Daoy (cell line): ENCODE measurements at places on chromosomes 7 and 10.
A peak's percentile ranks its signal among the peaks of the same experiment; 100 is the strongest.

DNA sequence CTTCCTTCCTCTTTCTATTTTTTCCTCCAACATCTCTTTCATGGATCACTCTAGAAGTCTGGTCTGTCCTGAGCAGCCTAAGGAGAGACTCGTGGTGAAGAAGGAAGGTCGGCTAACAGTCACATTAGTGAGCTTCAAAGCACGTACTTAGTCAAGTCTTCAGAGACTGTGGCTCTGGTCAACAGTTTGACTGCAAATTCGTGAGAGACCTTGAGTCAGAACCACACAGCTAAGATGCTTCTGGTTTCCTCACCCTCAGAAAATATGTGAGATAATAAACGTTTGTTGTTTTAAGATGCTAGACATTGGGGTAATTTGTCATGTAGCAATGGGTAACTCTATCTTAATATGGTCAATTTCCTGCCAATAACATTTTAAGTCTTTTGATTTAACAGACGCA, 126.2 kb upstream of the LRRN3 start:
- no peak for DNase-seq

DNA sequence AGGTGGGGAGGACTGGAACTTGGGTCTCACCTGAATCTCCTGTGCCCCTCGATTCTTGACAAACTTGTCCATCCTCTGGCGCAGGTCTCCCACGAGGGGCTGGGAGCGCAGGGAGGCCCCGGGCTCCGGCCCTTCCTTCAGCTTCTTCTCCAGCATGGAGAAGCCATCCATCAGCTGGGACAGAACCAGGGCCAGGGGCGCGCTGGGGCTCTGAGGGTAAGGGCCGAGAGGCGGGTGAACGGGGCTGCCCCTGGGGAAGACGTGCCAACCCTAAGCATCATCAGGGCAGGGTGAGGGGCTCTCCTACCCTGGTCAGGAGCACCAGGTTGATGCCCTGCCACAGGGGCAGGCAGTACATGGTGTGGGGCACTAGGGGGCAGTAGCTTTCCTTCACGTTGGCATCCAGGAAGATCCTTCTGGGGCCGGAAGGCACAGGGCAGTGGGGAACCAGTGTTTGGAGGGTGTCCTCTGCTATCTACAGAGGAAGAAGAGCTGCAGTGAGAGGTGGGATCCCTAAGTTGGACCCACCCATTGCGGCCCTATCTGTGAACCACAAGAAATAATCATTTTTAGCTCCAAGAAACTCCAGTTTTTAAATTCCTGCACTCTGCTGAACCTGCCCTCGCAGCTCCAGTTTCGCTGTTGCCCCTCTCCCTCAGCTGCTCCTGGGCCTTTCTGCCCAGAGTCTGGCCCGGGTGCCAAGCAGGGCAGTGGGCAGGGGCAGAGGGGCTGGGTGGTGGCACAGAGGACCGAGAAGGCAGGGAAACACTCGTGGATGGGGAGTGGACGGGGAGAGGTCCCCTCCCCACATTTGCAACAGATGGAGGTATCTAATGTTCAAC, 10.8 kb upstream of the PYROXD2 start:
- peak; percentile 55 for DNase-seq

GRCh38 chr7:36103837-36104561, 49.1 kb upstream of the EEPD1 start:
- DNase-seq = no peak

GRCh38 chr10:95841661-95842498, 65.9 kb upstream of the CC2D2B start:
- peak; percentile 27 for DNase-seq

DNA sequence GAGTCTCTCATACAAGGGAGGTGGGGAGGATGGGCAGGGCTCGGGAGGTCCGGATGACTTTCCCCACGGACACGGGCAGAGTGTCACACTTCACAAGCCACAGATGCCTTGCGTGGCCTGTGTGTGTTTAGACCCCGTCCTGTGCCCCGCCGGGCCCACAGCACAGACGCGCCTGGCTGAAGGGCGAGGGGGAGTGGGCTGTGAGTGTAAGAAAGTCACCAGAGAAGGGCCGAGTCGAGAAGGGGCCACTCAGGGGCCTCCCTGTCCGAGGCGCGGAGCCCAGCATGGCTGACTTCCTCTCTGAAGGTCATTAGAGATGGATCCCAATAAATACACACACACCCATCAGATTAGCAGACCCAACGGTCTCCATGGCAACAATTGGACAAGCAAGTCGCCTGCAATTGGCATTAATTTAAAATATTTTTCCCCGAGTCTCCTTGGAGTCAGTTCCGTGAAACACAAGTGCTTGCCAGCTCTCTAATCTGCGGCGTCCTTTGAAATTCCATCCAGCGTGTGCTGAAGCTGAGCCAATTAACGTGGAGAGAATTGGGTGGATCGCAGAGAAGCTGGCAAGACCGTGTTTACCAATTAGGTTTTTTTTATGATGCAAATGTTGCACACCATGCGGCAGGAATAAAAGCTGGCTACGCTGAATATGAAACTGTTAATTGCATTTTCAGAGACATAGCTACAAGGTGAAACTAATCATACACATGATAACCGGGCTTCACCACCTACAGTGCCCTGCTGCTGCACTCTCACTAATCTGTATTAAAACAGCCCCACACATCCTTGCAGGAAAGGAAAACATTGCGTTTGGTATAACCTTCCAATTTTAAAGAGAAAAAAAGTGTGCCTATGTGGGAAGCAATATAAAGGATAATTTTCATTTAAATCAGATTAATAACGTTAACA, 571.2 kb downstream of the PTPRN2 start:
- no peak for DNase-seq

DNA sequence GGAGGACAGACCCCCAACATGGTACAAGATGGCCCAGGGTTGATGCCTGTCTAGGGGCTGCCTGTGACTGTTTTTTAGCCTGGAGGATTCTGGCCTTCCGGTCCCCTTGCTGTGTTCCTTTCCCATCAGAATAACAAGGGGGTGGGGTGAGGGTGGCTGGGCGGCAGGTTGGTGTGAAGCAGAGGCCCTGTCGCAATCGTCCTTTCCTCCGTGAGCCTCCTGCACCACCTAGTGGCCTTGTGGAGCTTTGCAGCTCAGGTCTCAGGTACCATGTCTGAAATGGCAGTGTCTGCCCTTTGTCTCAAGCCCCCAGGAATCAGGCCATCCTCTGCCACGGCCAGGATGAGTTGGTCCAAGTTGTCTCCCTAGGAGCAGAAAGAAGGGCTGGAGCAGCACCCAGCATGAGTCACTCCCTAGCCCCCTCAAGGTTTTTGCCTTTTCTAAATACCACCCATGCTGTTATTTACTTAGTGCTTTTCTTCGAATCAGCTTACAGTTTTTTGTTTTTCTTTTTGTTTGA, 24.2 kb downstream of the TACR2 start:
- DNase-seq = peak; percentile 82

GRCh38 chr7:158539711-158540146, 47.9 kb downstream of the PTPRN2 start:
- no peak for DNase-seq

DNA sequence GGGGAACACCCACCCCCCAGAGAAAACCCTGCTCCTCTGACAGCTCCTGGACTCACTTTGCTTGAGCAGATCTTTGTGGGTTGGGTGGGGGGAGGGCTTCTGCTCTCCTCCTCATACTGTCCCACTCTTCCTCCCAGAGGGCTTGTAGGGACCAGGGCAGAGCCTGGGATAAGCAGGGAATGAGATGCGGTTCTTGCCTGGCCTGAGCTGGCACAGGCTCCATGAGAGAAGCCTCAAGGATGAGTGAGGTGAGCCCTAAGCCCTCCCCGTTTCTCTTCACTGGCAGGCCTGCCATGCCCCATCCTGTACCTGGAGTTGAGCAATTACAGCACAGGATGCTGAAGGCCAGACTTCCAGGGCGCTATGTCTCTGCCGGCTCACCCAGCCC, 134.7 kb downstream of the ADAM12 start:
- DNase-seq = no peak

DNA sequence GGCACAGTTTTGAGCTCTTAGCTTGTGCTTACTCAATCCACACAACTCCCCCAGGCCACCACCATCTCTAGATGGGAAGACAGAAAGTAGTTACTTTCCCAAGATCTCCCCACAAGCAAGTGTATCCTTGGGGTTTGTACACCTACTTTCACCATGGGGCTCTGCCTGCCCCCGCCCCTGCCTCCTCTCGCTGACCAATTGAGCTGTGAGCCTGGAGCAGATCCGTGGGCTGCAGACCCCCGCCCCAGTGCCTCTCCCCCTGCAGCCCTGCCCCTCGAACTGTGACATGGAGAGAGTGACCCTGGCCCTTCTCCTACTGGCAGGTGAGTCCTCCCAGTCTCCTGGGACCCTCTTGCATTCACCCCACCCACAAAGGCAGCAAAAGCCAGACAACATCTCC, 2.0 kb downstream of the FXYD4 start:
- no peak for DNase-seq

GRCh38 chr7:156074982-156075615, 262.8 kb upstream of the SHH start:
- no peak for DNase-seq
